A549 treated with CpdA at 1 μM for 4 hours (cell line): ENCODE measurements at places on chromosomes 12 and 14. TPM values are rescaled to one million over a fixed set of nuclear protein-coding genes. Genes with fewer than 3 reads are reported as not detected.

STXBP6 gene
- total RNA-seq: 1.7 to 2.5 TPM (median 2.2 TPM) in 5 replicates

VDR gene
- 2.9 to 4.1 TPM (median 3.2 TPM) in 5 replicates for total RNA-seq

NT5DC3 gene
- total RNA-seq: 5.4 to 7.7 TPM (median 5.7 TPM) in 5 replicates

NOP9 gene
- 15.1 to 19.5 TPM (median 18.5 TPM) in 5 replicates for total RNA-seq

NRXN3 gene
- 0.90 to 1.2 TPM (median 1.1 TPM) in 5 replicates for total RNA-seq

PELI2 gene
- 0.76 to 1.7 TPM (median 0.91 TPM) in 5 replicates for total RNA-seq

PRB2 gene
- total RNA-seq: not detected in 5 replicates
